ENCODE measurements at places on chromosomes 6 and 20.

DNA sequence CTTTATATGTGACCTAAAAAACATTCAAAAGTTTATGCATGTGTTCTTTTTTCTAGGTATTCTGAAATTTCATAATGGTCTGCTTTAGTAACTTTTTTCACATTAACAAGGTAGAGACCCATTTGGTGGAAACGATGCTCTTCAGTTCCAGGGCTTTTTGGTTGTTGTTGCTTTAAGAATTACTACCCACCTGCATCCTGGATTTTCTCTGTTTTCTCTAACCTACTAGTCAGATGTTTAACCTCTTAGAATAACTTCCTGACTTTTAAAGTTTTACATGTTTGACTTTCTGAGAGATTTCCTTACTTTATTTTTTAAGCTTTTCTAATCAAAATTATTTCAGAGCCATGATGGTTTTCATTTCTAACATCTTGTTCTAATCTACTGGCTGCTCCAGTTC is 14.9 kb downstream of the TULP4 start:
- no peak for DNase-seq

DNA sequence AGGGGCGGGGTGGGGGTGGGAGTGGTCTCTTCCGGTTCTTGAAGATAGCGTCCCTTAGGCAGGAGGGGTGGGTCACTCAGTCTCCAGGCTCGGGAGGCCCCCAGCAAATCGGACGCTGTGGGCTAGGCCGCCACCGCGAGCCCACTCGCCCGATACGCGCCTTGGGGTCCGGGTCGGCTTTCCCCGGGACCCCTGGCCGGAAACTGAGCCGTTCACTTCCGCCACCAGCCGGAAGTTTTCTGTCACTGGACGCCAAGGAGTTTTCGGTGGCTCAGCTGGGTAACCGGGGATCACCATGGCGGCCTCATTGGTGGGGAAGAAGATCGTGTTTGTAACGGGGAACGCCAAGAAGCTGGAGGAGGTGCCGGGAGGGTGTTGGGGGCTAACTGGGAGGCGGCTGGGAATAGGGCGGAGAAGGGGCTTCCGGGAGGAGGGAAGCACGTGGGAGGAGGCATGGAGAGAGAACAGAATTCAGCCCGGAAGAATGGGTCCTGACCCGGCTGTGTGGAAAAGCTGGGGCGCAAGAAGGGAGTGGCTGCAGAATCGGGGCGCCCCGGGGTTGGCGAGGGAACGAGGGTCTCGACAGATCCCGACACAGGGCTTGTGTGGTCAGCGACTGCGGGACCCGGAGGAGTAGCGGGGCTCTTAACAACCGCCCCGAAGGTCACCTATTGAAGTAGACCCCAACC is at the start of gene ITPA:
TSS of gene ITPA (plus strand) at position 242 of the 689 bp plus-strand sequence. CDS start at position 296, 54 bp downstream.
- DNase-seq: peak; percentile 30

- DNase-seq: no peak
Observed at GRCh38 chr6:100465701-100466409, 1.1 kb upstream of the SIM1 start.

- DNase-seq: no peak
Observed at GRCh38 chr20:23995905-23996666, 7.5 kb upstream of the GGTLC1 start.

- no peak for DNase-seq
Observed at GRCh38 chr6:90222724-90223198, 73.9 kb downstream of the BACH2 start.

DNA sequence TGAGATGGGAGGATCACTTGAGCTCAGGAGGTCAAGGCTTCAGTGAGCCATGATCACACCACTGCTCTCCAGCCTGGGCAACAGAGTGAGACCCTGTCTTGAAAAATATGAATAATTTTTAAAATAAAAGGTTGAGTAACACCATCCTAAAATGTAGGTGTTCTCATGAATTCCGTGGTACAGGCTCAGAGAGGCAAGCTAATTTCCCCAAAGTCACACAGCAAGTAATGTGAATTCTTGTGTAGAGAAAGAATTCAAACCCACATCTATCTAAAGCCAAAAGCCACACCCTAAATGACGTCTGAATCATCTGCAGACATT is 80.5 kb downstream of the ZNF217 start:
- DNase-seq: no peak

DNA sequence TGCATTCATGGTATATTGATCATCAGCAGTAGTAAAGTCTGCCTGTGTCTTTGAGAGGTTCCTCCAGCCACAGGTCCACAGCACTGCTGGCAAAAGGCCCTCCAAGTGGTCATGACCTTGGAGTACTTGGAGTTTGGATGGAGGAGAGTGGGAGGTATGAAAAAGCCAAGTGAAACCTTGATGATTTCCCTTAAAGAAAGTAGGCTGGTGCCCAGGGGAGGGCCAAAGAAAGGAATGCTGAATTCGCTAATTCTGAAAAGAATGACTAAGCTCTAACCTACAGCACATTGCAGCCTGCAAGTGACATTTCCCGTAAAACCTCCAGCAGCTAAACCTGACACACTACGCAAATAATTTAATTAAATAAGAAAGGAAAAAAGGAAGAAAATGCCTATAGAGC is 223.4 kb upstream of the TAB2 start:
- no peak for DNase-seq

DNA sequence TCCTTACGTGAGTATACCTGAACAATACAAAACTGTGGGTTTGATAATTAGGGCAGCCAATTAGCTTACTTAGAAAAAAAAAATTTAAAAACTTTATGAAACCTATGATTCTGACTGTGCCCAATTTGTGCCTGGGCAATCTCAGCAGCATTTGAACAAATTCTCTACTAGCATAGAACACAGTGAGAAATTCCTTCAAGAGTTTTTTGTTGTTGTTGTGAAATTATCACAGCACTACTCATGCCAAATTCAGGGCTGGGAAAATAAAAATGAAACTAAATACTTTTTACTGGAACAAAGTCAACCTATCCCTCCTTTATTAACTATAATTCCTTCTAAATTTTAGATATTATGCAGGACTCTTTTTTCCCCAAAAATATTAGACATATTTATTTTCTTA is 42.9 kb downstream of the POU3F2 start:
- no peak for DNase-seq

- DNase-seq: no peak
Observed at GRCh38 chr6:20876036-20876435, 341.8 kb downstream of the CDKAL1 start.

DNA sequence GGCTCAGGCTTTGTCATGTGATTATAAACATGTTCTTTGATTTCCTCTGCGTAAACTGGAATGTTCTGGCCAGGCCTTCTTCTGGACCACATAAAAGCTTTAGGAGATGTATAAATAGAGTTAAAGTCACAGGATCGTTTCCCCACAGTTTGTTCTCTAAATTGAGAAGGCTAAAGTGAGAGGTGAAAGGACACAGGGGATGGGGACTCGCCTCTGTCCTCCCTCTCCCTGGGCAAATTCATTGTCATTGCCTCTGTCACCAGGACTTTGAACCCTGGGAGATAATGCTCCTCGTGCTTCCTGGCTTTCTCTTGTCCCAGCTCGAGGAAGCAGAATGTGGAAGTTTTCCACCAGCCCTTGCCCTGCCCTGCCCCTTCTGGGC is 20.3 kb upstream of the ZFAND3 start:
- no peak for DNase-seq

DNA sequence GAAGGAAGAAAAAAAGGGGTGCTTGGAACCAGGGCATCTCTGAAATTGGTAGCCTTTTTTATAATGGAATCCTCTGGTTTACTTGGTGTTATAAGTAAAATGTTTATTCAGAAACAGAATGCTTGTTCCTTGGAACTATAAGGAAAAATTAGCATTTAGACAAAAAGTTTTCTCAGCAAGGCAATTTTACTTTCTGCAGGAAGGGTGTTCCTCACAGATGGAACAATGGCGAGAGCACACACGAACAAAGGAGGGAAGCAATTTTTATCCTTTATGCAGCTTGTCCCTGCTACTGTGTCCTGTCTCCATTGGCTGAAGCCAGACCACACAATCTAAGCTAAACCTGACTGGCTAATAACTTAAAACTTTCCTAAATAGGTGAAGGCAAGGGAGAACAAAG is 22.7 kb upstream of the FANCE start:
- no peak for DNase-seq

- no peak for DNase-seq
Observed at GRCh38 chr6:3454273-3455010, 2.4 kb downstream of the SLC22A23 start.

DNA sequence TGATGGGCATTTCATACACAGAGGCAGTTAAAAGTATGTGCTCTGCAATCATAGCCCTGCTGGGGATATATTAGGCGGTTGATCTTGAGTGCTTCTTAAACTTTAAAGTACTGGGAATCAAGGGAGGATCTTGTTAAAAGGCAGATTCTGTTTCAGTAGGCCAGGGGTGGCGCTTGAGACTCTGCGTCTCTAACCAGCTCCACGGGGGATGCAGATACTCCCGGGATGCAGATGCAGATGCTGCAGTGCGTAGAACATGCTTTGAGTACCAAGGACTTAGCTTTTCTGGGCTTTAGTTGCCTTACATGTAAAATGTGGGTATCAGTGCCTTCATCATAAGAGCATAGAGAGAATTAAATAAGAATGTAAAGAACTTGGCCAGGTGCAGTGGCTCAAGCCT is 44.4 kb upstream of the ENPP5 start:
- no peak for DNase-seq

- DNase-seq: no peak
Observed at GRCh38 chr6:12356983-12357972, 67.1 kb downstream of the EDN1 start.

DNA sequence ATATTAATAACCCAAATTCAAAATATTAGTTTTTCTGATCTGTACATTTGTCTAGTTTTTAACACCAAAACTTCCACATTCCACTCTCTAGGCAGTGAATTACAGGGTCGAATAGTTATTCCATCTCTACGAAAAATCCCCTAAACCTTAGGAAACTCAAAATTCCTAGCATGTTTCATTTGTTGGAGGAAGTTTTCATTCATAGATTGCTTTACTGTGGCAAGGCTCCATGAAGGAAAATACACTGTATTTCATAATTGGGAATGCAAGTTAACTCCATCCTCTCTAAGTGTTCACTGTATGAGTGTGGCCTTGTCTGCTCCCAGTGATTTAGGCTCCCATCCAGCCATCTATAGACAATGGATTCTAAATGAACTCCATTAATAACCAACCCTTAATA is 296.1 kb downstream of the TENT5A start:
- no peak for DNase-seq

DNA sequence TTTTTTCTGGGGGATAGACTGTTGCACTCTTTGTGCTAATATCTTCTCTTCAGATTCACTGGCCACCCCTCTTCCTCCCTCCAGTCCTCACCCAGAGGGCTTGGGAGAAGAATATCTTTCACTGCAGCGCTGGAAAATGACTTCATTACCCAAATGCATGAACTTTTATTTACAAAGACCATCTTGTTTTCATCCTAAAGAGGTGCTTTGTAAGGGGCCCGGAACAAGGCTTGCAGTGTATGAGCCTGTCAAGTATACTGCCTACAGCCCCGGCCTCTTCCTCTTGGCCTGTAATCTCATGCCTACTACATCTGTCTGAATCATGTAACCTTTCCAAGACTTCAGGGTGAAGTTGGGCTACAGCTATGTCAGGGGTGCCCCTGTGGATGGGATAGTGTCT is 554 bp upstream of the LAMA4 start:
- DNase-seq: no peak

GRCh38 chr6:167930295-167930694 is 67.2 kb upstream of the KIF25 start:
- no peak for DNase-seq

GRCh38 chr6:123953920-123954319 is 150.3 kb downstream of the NKAIN2 start:
- DNase-seq: no peak

- no peak for DNase-seq
Observed at GRCh38 chr6:156886409-156886808, 109.2 kb downstream of the ARID1B start.

GRCh38 chr6:37994223-37994622 is 174.7 kb downstream of the ZFAND3 start:
- no peak for DNase-seq

DNA sequence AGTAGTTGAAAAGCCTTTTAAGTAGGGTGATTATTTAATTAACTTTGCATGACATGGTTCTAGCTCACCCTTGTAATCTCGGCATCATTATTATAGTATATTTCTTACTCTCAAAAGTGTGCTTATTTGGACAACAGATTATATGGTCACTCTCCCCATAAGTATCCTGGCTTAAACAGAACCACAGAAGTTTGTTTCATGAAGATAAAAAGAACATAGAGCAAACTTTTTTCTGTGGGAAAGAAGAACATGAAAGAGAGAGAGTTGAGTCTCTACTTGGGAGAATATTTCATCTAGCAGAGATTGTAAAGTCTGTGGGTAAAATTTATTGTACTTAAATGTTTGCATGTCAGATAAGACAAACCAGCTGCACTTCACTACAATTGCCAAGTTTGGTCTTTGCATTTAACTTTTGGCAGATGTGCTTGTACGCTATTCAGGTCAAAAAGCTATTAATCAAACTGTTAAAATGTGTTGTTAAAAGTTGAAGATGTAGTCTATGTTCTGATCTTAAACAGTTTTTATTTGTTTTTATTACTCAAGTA is 33.4 kb upstream of the PRIM2 start:
- DNase-seq: no peak

DNA sequence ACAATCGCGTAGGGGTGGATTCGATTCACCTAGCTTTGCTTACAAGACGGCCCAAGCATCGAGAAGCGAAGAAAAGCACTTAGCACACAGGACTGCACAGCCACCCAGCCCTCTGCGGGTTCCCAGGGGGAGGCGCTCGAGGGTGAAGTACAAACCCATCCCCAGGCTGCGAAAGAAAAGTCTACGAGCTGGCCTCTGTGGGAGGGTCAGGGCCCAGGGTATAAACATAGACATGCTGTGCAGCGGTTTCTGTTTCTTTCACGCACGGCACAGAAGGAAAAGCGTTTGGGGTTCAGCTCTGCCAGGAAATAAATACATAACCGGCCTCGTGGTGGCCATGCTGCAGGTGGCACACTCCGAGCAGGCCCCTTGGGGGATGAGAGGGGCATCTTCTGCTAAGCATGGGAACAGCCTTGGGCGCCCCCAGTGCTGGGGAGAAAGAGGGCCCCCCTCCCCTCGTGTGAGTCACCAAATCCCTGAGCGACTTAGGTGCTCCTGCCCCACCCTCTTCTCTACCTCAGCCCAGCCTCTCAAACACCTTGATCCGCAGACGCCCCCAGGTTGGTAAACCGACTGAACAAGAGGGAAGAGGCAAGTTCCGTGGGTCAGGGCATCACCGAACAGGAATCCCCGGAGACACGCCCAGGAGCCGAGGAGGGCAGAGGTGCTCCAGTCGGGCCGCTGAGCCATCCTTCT is 91.6 kb upstream of the RIPOR2 start:
- DNase-seq: no peak

DNA sequence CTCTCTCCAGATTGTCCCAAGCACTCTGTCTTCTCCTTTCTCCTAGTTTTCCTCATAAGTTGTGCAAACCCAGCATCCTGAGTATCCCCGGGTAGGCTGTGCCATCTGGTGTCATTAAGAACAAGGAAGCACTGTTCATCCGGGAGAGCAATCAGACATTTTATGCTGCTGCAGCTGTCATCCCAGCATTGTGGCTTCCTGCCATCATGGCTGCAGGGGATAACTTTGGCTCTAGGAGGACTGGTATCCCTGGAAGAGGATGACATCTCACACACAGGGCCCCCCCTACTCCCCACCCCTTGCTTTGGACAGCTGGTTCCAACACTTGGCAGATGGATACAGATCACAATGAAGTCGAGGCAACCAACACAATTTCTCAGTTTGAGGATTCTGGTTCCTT is 1195.1 kb upstream of the MAP3K7 start:
- DNase-seq: no peak
